ENCODE measurements at places on chromosomes 7 and 10. TPM values are rescaled to one million over a fixed set of nuclear protein-coding genes. Genes with fewer than 3 reads are reported as not detected.

Gene C10orf62
- 0.51 TPM for total RNA-seq

Gene CXCL12
- 121 TPM for total RNA-seq

Gene GJD4
- total RNA-seq = not detected

Gene PKD1L1
- total RNA-seq = 2.5 TPM

Gene AZGP1
- 114 TPM for total RNA-seq

Gene LIPJ
- total RNA-seq = not detected

Gene LAMB4
- 0.05 TPM for total RNA-seq

Gene SPDYE2B
- total RNA-seq = not detected

Gene PKD2L1
- total RNA-seq = not detected

Gene FRMD4A
- total RNA-seq = 23.7 TPM

- DNase-seq = no peak
Measured at GRCh38 chr10:104255311-104255981, 754 bp downstream of the GSTO1 start.

DNA sequence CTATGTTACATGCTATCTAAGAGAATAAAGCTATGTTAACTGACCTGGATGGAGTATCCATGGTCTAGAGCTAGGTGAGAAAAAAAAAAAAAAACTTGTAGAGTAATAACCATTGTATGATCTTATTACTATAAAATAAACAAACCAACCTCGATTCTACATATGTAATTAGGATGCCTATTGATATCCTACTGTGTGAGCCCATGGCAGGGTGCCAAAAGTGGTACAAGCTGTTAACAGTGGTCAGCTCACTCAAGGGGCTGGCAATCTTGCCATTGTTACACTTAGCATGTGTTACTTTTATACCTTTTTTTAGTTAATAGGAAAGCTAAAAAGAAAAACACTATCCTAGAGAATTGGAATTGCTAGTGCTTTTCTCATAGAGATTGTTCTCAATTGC is 13.5 kb upstream of the IL6 start:
- DNase-seq = no peak

- DNase-seq = peak; percentile 85
Measured at GRCh38 chr10:97574374-97575126, 2.0 kb downstream of the ANKRD2 start.

GRCh38 chr10:37707829-37708578 is 149.4 kb downstream of the ZNF248 start:
- no peak for DNase-seq

DNA sequence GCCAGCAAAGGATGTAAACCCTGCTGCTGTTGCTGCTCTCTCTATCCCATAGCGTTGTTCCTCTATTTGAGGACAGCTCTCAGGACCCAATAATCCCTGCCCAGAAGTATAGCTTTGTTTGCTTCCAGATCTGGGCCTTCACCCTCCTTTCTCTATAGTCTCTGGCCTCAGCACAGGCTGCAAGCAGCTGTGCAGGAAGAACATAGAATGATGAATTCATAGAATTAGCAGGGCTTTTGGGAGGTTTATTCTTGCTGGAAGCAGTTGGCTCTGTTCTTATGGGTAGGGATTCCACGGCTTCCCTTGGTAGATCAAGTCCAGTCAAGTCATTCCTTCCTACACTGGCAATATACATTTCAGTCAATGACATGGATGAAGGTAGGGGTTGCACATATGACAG is 354.7 kb downstream of the HPSE2 start:
- DNase-seq = no peak

DNA sequence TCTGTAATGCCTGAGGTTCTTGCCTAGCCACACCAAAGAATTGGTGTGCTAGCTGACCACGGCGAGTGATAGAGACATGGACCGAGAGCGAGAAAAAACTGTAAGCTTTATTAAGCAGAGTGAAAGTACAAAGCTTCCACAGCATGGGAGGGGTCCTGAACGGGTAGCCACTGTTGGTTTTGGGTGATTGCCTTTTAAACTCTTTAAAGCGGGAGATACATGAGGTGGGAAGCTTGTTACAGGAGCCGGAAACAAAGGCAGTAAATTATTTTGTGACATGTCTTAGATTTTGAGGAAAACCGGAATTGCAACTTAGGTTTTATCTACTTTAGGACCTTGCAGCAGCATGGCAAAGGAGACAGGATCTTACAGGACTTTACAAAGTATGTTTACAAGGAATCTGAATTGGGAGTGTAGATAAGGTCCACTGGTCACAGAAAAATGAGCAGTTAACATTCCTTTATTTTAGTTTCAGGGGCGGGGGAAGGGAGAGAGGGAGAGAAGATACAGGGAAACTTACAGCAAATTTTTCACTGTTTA is 252.7 kb upstream of the MBL2 start:
- DNase-seq = no peak

- no peak for DNase-seq
Measured at GRCh38 chr10:121910673-121911420, 17.0 kb downstream of the ATE1 start.

DNA sequence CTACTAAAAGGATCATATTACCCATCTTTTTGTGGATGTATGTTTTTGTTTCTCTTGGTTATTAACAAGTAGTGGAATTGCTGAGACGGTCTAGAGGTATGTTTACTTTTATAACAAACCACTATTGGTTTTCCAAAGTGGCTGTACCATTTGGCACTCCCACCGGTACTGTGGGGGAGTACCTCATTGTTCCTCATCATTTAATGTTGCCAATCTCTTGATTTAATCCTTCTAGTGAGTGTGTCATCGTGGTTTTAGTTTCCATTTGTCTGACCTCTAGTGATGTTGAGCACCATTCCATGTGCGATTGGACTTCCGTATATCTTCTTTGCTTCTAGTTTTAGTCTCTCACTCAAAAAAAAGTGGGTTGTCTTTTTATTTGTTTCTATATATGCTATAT is 50.4 kb downstream of the RBM33 start:
- DNase-seq = no peak

GRCh38 chr7:155833651-155834050 is 21.4 kb upstream of the SHH start:
- no peak for DNase-seq

GRCh38 chr7:147858421-147858820 is 732.1 kb upstream of the C7orf33 start:
- no peak for DNase-seq

GRCh38 chr10:70847659-70848360 is 32.1 kb downstream of the SGPL1 start:
- DNase-seq = no peak

DNA sequence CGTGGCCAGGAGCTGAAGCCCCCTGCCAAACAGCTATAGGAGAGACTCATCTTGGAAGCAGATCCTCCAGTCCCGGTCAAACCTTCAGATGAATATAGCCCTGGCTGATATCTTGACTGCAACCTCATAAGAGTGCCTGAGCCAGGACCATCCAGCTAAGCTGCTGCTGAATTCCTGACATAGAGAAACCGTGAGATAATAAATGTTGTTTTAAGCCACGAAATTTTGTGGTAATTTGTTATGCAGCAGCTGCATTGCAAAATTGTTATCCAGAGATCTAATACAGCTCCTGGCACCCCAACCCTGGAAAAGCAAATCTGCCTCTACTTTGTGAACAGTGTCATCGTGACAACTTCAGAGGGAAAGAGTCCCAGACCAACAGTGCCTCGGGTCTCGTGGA is 119.9 kb downstream of the CREB5 start:
- DNase-seq = no peak

DNA sequence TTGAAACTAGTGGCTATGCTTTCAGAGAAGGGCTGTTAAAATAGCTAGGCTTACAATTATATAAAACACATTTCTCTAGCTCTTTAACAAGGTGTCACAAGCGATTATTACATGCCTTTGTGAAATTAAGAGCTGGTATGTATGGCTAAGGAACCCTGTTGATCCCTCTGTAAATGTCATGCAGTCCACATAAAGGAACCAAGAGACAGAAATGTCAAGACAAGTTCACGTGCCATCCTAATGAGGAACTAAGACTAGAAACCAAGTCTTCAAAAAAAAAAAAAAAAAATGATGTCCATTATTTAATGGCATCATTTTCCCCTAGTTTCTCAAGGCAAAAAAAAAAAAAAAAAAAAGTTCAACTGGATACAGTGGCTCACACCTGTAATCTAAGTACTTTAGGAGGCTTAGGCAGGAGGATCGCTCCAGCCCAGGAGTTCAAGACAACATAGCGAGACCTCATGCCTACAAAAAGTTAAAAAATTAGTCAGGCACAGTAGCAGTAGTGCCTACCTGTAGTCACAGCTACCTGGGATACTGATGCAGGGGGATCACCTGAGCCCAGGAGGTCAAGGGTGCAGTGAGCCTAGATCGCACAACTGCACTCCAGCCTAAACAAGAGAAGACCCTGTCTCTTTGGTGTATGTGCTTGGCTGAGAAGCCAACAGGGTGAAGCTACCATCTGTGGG is 63.4 kb downstream of the SRPK2 start:
- DNase-seq = no peak

DNA sequence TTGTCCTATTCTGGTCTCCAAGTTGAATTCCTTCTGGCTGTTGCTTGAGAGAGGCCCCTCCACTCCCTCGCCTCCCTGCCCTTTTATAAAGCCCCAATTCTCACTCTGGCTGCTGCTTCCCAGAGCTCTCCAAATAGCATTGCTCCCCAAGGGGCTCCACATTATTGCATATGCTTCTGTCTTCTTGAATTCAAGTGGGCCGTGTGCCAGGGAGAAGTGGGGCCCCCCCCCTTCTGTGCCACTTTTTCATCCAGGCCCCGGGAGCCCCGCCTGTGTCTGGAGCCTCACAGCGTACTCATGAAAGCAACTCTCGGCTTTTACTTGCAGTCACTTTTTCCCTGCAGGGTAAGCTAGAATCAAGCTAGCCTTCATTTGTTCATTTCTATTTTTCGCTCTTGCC is 265.1 kb downstream of the CCSER2 start:
- DNase-seq = no peak

DNA sequence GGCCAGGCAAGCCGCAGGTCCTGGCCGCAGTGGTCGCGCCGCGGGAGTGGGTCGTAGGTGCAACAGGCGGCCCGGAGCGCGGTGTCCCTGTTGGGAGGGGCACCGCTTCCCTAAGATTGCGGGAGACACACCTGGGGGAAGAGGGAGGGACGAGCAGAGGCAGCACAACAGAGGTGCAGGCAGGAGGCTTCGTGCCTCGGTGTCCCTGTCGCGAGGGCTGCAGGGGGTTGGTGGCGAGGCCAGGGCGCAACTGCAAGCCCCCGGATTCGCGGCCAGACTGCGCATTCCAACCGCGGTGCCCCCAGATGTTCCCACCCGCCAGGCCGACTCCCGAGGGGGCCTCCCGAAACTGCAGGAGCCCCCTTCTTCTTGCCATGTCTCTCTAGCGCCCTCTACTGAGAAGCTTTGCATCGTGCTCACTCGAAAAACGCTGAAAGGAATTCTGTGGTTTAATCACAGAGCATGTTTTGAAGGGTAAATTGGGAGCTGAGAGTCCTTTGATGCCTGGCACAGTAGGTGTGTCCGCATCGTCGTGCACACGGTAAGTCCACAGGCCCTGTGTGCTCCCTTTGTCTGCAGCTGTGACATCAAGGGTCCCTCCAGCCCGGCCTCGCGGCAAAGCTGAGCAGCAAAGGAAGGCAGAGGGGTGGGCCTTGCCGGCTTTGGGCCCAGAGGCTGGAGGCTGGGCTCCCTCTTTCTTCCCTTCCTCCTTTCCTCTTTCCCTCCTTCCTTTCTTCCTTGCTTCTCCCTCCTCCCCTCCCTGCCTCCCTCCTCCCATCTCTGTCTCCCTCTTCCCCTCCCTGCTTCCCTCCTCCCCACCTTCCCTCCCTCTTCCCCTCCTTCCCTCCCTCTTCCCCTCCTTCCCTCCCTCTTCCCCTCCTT is 6.2 kb upstream of the MBL2 start:
- no peak for DNase-seq

GRCh38 chr10:57579926-57580325 is 687.8 kb downstream of the IPMK start:
- DNase-seq = no peak

DNA sequence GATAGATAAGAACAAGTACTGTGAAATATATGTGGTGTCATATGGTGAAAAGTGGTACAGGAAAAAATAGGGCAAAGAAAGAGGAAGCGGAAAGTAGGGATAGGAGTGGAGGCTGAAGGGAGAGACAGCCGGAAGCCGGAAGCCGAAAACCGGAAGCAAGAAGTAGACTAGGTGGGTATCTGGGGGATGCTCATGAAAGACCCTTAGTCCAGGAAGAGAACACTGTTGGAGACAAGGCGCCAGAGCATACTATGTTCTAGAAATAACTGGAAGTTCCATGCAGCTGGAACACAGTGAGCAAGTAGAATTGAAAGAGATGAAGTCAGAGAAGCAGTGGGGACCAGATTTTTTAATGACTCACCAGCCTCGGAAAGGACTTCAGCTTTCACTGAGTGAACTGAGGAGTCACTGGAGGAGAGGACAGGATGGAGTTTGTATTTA is 22.5 kb downstream of the ST8SIA6 start:
- DNase-seq = no peak

DNA sequence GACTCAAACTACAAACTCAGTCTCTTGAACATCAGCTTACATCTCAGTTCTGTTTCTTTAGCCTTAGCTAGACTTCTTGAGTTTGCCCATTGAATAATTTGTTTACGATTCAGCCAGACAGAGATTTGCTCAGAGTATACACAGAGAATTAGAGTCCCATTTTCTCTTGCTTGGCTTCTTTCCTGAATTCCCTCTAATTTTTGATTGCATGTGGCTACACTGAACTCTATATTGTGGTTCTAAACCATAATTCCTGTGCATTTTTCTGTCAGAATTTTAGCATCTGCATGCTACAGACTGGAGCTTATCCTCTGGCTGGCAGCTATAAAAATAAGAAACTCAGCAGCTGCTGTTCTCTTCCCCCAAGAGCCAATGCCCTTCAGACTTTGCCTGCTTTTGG is 354.9 kb downstream of the MDFIC start:
- no peak for DNase-seq

GRCh38 chr10:131810036-131810804 is 90.6 kb upstream of the PPP2R2D start:
- peak; percentile 63 for DNase-seq

DNA sequence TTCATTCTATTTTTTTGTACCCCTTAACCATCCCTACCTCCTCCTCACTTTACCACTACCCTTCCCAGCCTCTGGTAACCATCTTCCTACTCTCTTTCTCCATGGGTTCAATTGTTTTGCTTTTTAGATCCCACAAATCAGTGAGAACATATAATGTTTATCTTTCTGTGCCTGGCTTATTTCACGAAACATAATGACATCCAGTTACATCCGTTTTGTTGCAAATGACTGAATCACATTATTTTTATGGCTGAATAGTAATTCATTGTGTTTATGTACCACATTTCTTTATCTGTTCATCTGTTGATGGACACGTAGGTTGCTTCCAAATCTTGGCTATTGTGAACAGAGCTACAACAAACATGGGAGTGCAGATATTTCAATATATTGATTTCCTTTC is 24.1 kb downstream of the ATRNL1 start:
- DNase-seq = no peak

GRCh38 chr10:35895331-35895730 is 253.2 kb upstream of the FZD8 start:
- no peak for DNase-seq

GRCh38 chr10:58173391-58173790 is 94.3 kb downstream of the IPMK start:
- no peak for DNase-seq

GRCh38 chr10:48589266-48589665 is 15.6 kb downstream of the ARHGAP22 start:
- DNase-seq = no peak

GRCh38 chr7:136845899-136846465 is 22.5 kb upstream of the CHRM2 start:
- DNase-seq = no peak

GRCh38 chr10:114902151-114902550 is 35.8 kb upstream of the TRUB1 start:
- no peak for DNase-seq
